ENCODE measurements at places on chromosomes 6 and 20.

- no peak for DNase-seq
Observed at GRCh38 chr20:62236766-62237513, 1.4 kb upstream of the OSBPL2 start.

DNA sequence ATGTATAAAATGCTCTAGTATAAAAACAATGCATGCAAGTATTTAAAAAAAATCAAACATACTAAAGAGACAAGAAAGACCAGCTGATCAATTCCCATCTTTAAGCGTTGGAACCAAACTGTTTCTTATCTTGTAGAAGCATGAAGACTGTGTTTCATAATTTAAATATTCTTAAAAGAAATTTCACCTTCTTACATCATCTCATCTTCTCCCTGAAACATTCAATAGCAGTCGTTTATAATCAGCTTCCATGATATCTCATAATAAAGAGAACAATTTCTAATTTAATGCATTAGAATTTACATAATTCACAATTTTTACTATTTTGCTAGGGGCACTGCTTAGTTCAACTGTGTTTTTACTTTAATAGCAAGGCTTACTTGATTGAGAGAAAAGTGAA is 468.1 kb upstream of the MARCKS start:
- no peak for DNase-seq

- DNase-seq = no peak
Observed at GRCh38 chr6:14968056-14968637, 277.7 kb upstream of the JARID2 start.

- DNase-seq = no peak
Observed at GRCh38 chr6:130381012-130381411, 15.2 kb downstream of the TMEM200A start.

DNA sequence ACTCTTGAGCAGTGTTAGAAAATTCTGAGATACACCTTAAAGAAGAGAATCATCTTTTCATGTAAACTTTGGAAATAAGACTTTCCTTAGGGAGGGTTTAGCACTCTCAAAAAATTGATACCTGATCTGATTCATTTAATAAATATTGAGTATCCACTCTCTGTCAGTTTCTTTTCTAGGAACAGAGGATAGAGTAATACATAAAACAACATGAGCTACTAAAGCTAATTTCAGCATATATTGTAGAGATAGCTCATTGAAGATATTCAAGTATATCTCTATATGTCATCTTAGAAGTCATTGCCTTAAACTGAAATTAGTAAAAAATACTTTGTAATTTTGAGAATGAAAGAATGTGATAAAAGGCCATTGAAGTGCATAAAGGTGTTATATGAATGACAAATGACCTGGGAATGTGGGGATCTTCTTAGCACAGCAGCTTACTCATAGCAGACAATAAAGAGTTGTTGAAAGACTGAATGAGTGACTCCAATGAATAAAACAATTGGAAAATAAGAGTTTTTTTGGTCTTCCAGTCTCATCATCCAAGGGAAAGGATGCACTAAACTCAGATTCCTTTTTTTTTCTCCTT is 29.2 kb downstream of the RHAG start:
- no peak for DNase-seq

DNA sequence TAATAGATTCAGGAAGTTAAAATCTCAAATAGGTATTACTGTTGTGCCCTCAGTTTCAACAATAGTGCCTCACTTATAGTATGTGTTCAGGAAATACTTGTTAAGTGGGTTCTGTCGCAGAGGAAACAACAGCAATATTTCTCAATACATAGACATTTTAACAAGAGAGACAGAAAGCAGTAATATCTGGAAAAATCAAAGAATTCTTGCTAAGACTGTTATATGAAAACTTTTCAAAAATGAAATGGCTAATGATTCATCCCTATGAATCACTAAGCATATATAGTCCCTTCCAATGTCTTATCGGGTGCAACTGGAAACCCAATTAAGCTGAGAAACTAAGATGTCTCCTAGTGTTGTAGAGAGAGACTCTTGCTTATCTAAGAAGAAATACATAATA is 668.9 kb downstream of the TFAP2A start:
- no peak for DNase-seq

DNA sequence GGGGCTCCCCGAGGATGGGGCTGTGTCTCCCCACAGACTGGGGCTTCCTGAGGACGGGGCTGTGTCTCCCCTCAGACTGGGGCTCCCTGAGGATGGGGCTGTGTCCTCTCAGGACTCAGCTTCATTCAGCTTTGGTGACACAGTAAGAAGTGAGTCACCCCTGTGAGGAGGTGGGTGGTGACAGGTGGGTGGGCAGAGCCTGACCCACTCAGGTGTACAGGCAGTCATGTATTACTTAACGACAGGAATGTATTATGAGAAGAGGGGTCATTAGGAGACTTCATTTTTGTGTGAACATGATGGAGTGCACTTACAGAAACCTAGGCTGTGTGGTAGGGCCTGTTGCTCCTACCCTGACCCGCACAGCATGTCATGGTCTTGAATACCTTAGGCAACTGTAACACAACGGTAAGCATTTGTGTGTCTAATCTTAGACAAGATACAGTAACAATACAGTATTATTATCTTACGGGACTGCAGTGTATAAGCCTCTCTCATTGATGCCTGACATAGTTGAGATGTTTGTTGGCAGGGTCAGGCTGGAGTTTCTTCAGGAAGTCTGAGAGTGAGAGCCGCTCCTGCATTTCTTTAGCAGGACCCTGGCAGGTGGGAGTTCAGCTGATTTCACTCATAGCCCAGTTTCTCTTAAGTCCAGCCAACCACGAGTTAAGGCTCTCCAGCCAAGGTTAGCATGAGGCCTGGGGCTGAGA is 10.9 kb upstream of the PGC start:
- DNase-seq = no peak

DNA sequence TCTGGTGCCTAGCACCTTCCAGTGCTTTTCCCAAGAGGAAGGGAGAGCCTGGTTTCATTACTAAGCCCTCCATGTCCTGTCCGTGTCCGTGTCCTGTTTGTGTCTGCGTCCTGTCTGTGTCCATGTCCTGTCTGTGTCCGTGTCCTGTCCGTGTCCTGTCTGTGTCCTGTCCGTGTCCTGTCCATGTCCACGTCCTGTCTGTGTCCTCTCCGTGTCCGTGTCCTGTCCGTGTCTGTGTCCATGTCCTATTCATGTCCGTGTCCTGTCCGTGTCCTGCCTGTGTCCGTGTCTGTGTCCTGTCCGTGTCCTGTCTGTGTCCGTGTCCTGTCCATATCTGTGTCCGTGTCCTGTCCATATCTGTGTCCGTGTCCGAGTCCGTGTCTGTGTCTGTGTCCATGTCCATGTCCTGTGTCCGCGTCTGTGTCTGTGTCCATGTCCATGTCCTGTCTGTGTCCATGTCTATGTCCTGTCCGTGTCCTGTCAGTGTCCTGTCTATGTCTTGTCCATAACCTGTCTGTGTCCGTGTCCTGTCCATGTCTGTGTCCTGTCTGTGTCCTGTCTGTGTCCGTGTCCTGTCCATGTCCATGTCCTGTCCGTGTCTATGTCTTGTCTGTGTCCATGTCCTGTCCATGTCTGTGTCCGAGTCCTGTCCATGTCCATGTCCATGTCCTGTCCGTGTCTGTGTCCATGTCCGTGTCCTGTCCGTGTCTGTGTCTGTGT is 54.4 kb upstream of the BHLHE23 start:
- DNase-seq = no peak

DNA sequence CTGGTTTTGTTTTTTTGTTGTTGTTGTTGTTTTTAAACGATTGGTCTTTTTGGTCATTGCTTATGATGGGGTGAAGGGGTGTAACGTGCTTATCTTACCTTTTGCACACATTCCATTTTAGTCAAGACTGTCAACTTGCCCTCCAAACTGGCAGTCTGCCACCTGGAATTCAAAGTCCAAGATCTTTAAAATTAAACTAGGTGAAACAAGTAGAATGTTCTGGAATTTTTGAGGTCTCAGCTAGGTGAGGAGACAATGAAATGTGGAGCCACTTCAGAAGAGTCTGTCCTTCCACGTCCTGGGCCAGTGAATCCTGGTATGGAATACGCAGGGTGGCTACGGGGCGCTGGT is 344.6 kb downstream of the ZFAND3 start:
- no peak for DNase-seq

GRCh38 chr20:39155971-39156370 is 193.8 kb downstream of the DHX35 start:
- DNase-seq = no peak
